ENCODE measurements at places on chromosomes 6 and 20.

DNA sequence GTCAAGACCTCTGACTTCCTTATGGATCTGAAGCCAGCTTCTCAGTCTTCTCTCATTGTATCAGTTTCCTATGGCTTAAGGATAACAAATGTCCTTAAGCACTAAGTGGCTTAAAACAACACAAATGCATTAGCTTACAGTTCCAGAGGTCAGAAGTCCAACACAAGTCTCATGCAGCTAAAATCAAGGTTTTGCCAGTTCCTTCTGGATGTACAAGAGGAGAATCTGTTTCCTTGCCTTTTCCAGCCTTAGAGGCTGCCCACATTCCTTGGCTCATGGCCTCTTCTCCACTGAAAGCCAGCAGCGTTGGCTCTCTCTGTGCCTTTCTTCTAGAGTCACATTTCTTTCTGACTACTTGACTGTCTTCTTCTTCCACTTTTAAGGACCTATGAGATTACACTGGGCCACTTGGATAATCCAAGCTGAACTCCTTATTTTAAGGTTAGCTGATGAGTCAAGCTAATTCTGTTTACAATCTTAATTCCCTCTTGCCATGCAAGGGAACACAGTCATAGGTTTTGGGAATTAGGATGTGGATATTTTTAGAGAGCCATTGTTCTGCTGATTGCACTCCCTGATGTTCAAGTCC lies 179.0 kb downstream of the BCAS1 start:
- DNase-seq: no peak

- no peak for DNase-seq
These were observed 1.1 kb upstream of the AFDN start for GRCh38 chr6:167825332-167826229.

- no peak for DNase-seq
These were observed 181.8 kb upstream of the RALGAPA2 start for GRCh38 chr20:20894280-20894679.

GRCh38 chr20:57522380-57523140 lies 2.4 kb downstream of the CTCFL start:
- no peak for DNase-seq

- no peak for DNase-seq
These were observed 504 bp downstream of the B4GALT5 start for GRCh38 chr20:49712996-49713752.

GRCh38 chr6:6052216-6052615 lies 45.5 kb upstream of the NRN1 start:
- no peak for DNase-seq

- no peak for DNase-seq
These were observed 85.6 kb downstream of the CD2AP start for GRCh38 chr6:47563162-47563561.

DNA sequence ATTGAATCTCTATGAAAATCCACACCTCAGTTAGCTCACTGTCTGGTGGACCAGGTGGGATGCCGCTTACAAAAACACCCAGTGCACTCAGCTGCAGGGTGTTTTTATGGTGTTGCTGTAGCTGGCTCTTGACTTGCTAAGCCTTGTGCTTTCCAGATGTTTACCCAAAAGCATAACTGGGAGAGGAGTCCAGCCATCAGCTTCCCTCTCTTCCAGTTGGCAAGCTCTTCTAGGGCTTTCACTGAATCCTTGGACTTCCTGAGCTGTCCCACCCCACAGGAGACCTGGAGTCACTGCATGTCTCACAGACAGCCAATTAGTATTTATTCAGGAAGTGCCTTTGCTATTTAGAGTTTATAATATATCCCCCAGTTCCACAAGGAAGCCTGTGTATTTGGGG lies 210.9 kb downstream of the FNDC1 start:
- no peak for DNase-seq

DNA sequence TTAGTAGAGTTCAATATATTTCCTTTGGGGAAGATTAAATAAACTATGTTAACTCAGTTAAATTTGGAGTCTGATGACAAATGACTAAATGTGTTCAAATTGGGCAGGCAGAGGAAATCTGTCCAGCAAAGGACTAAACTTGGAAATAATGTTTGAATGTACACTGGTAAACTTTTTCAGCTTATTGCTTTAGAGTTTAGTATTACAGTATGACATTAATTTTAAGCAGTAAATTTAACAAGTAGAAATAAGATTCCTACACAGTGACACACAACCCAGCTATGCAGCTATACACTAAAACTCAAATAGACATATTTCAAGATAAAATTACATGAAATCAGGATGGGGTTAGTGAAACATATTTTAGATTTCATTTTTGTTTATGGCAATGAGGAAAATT lies 42.6 kb upstream of the HDGFL1 start:
- DNase-seq: no peak

DNA sequence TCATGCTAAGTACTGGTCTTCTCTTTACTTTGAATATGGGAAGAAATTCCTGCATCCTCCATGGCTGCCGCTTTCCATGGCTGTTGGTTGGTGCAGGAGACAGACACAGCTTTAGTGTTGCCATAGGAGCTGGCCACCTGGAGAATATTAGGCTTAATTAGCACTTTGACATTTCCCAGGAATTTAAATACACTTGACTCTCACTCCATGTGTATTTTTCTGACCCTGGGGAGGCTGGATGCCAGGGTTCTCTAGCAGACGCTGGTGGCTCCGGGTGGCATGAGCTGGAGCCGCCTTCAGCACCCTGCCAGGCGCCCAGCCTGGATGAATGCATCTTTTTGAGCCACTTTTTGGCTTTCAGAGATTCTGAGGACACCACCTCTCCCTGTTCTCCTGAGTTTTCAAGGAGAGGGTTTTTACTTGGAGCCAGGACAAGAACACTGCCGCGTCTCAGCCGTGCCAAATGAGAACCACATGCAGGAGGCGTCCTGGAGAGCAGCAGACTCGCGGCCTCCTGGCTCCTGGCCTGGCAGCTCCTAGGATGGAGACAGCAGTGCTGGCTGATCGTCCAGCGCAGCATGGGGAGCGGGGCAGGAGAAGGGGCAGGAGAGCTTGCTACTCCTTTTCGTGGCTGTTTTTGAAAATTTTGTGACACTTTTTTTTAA lies 258.8 kb downstream of the SMOC2 start:
- no peak for DNase-seq

Data from stimulated activated naive B cell treated with anti-CD40 and anti-IgM and Interleukin-4, amounts not matched to agents 10 μg/mL and 1 μg/mL and 100 μg/mL, for 72 hours (primary cell).